Trophoblast cell (in vitro differentiated cells and primary cell): ENCODE measurements at places on chromosomes 3 and 15.

DNA sequence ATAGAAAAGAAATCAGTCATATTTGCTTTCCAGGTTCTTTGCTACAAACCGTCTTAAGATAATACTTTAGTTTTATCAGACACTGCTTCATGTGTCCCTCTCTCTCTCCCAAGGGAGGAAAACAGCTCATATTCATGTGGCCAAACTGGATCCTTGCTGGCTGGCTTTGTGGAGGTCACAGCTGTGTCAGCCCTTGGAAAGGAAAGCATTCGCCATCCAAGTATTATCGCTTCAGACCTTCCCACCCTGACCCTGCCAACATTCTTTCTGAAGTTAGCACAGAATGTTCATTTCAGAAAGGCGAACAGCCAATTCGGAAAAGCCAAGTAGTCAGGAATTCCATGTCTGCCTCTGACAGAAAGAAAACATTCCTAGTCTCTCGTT lies 213.6 kb downstream of the FEZF2 start:
- DNase-seq: no peak

DNA sequence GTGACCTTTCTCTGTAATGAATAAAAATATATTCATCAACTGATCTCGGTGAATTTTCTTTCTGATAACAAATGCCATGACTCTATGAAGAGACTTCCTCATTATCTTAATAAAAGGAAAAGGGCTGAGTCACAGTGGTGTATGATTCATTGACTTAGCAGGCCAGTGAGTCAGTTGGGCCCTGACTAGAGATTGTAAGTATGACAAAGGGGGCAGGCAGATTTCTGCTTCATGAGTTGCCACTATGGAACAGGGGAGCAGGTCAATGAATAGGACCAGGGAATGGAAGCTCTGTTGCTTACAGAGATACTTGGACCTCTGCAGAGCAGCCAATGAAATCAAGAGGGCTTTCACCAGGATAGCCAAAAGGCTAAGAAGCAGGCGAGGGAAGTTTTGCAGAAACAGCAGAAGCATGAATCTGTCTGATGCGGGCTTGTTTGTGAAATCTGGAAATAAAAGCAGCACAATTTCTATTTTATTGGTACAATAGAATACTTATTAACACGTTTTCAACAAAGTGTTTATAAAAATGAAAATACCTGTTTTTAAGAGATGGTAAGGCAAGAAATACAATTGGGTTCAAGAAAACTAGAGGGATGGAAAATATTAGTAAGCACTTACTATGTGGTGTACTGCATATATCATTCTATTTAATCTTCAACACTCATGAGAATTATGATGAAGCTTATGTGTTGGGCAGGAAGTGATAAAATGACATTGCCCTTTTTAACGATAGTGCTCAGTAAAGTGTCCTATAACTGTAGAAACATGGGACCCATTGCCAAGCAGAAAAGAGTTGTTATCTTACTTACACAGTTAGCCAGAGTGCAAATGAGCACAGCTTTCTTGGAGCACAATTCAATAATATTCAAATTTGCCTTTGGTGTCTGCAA lies 169.8 kb upstream of the MYRIP start:
- peak; percentile 91 for DNase-seq

- no peak for DNase-seq
These were observed 285.1 kb upstream of the PROK2 start for GRCh38 chr3:72070005-72070404.

DNA sequence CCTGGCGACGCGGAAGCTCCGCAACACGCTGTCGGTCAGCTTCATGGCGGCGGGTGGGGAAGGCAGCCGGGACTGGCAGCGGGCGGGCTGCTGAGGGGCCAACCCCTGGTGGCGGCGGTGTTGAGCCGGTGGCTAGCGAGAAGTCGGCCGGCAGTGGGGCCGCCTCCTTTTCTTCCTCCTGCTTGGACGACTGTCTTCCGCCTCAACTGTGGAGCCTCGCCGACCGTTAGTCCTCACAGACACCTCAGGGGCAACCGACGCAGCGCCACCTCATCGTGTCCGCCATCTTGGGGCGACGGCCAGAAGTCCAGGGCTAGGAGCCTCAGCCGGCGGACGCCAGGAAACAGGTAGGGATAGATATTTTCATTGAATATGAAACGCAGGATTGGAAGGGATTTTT lies 875.1 kb downstream of the NSUN3 start:
- no peak for DNase-seq

- DNase-seq: no peak
These were observed 406.9 kb upstream of the ADAMTS9 start for GRCh38 chr3:65094723-65095122.
